Small intestine (tissue), 16 donors: ENCODE measurements at places on chromosomes 13 and 19. TPM values are rescaled to one million over a fixed set of nuclear protein-coding genes. Genes with fewer than 3 reads are reported as not detected.

DNA sequence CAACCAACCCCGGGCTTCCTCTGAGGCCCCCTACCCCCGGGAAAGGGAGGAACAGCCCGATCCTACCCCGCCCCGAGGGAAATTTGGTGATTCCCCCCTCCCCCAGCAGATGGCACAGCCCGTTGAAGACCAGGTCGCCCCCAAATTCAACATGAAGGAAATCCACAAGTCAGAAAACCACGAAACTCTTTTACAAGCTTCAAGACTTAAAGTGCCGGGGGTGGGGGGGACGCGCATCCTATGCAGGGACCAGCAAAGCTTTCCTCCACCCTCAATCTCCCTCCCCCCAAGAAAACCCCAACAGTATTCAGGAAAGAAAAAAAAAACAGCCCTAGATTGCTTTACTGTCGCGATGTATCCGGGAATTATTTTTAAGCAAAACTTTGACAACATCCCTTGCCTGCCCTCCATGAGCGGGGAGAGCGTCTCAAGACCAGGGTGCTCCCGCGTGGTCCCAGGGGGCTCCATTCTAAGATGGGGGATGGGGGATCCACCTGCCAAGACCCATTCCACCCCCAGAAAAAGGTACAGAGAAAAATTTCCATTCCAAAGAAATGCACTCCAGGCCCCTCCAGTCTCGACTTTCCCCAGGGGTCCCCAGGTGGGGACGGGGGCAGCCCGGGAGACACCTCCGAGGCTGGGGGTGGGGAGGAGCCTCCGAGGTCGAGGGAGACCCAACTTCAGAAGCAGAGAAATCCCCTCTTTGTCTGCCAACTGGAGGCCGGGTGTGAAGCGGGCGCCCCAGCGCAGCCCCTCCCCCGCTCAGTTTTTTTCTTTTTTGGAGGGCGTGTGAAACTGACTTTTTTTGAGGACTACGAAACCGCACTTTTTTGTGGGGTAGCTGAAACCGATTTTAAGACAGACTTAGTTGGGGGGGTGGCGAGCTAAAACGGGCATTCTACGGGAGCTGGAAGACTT is 1.5 kb downstream of the TCF3 start:
- H3K4me1 ChIP-seq: no peaks in the 10 kb centered on the region
- peak overlapping the region; percentile 50 for H3K27ac ChIP-seq
- H3K36me3 ChIP-seq: peaks cover 45% of the 10 kb centered on the region
- H3K4me3 ChIP-seq: peak overlapping the region; percentile 90

DNA sequence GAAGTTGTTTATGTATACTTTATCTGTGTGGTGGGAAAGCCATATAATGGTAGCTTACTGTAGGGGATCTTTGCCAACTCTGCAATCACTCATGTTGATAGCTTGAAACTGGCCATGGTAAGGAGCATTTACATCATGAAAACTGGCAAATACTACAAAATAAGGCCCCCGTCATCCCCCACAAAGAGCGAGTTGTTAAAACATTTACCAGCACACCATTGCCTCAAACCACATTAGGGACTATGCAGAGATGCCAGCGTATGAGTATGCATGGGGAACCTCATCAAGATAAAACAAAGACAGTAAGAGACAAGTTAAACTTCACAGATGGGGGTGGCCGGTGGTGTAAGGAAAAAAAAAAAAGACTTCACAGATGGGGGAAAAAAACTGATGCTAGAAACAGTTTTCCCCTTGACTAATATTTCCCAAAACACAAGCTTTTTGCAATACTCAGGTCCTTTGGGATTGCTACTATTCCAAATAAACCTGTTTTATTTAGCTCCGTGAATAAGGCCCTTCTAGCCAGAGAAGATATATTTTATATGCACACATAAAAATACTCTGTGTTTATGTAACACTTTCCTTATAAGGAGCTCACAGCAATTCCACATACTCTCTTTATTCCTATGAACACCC is 70.6 kb upstream of the SERP2 start:
- no peak for DNase-seq
- no peaks in the 10 kb centered on the region for H3K27me3 ChIP-seq
- no peak overlapping the region for H3K27ac ChIP-seq
- no peak overlapping the region for H3K4me3 ChIP-seq
- H3K36me3 ChIP-seq: no peaks in the 10 kb centered on the region
- no peaks in the 10 kb centered on the region for H3K4me1 ChIP-seq

DNA sequence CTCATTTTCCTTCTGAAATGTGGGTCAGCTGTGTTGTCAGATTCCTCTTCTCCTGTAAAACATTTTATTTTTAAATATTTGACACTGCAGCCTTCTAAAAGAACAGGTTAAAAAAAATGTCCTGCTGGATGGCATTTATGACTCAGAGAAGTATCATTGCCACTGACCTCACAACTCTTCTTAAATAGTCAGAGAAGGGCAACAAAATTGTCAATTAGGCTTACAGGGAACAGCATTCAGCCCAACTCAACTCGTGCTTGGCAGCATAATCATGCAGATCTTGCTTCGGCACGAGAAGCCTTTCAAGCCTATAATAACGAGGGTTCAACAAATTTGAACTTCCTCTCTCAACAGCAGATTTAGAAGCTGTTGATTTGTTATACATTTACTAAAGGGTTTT is 296.7 kb upstream of the DACH1 start:
- no peaks in the 10 kb centered on the region for H3K36me3 ChIP-seq
- no peaks in the 10 kb centered on the region for H3K27me3 ChIP-seq
- H3K4me1 ChIP-seq: no peaks in the 10 kb centered on the region
- H3K27ac ChIP-seq: no peak overlapping the region

Gene KLK3
- polyA plus RNA-seq: 0.27 TPM

- H3K4me3 ChIP-seq: no peak overlapping the region
- no peaks in the 10 kb centered on the region for H3K36me3 ChIP-seq
- H3K4me1 ChIP-seq: no peaks in the 10 kb centered on the region
- no peaks in the 10 kb centered on the region for H3K27me3 ChIP-seq
Measured at GRCh38 chr13:43864921-43865320, 14.6 kb downstream of the CCDC122 start.

GRCh38 chr13:41621716-41622431 is 164.5 kb downstream of the RGCC start:
- no peak overlapping the region for H3K27ac ChIP-seq
- no peak overlapping the region for H3K4me3 ChIP-seq

- H3K36me3 ChIP-seq: no peaks in the 10 kb centered on the region
- no peak overlapping the region for H3K4me3 ChIP-seq
- no peaks in the 10 kb centered on the region for H3K27me3 ChIP-seq
- H3K27ac ChIP-seq: peak overlapping the region; percentile 59
Measured at GRCh38 chr13:112978561-112979405, 9.8 kb downstream of the MCF2L start.
